Stimulated activated naive B cell treated with anti-CD40 and anti-IgM and Interleukin-4, amounts not matched to agents 10 μg/mL and 1 μg/mL and 100 μg/mL, for 72 hours (primary cell): ENCODE measurements at places on chromosomes 16 and 17.

GRCh38 chr17:60902399-60902798 is 224.7 kb downstream of the BCAS3 start:
- DNase-seq, result no peak

- no peak for DNase-seq
Observed at GRCh38 chr16:23607726-23608125, 11.6 kb upstream of the NDUFAB1 start.

DNA sequence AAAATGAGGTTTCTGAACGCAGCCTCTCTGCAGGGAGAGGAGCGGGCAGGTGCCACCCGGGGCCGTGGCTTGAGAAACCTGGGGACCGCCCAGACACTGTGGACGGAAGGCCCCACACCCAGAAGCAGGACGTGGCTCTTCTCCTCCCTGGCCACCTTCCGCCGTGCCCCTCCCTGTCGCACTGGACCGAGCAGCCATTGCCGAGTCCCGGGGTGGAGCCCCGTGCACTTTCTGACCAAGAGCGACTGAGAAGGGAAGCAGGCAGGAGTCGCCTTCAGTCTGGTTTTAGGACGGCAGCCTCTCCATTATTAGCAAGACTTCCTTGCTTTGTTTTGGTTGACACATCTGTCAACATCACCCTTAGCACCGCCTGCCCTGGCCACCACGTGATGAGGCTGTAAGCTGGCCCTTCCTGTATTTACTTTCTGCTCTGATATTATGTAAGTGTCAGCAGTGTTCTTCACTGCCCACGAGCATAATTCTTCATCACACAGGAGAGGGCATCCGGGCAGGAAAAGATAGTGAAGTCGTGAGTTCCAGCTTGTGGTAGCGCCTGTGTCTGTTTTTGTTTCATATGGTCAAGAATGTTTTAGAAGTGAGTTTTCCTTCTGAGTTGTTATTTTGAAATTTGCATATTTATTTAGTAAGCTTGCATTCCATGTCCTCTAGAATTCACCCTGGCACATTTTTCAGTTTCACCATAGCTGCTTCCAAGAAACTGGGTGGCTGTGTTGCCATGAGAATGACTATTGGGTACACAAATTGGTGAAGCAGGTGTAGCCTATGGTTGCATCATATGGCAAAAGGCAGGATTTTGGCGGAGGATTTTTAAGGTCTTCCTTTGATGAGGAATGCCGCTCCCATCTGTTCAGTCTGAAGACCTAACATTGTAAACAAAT is 1.0 kb downstream of the HERPUD1 start:
- DNase-seq, result no peak

DNA sequence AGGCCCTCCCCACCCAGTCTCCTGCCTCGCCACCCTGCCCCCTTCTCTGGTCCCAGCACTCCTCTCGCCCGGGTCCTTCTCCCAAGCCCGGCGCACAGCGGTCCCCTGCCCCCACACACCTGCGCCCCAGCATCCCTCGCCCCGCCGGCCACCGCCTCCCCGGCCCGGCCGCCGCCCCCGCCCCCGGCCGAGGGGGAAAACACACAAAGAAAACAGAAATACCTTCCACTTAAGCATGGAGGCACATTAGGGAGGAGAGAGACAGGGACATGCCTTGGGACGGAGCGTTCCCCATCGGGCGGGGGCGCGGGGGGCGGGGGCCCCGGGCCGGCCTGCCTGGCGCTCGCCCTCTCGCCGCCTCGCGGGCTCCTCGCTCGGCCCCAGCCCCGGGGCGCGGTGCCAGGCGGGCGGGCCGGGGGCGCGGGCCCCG is 326 bp downstream of the SRCIN1 start:
- DNase-seq, result no peak

GRCh38 chr16:67842509-67843342 is 606 bp downstream of the THAP11 start:
- DNase-seq, result peak; percentile 50

- DNase-seq, result no peak
Observed at GRCh38 chr16:87437911-87438610, 45.9 kb downstream of the MAP1LC3B start.

DNA sequence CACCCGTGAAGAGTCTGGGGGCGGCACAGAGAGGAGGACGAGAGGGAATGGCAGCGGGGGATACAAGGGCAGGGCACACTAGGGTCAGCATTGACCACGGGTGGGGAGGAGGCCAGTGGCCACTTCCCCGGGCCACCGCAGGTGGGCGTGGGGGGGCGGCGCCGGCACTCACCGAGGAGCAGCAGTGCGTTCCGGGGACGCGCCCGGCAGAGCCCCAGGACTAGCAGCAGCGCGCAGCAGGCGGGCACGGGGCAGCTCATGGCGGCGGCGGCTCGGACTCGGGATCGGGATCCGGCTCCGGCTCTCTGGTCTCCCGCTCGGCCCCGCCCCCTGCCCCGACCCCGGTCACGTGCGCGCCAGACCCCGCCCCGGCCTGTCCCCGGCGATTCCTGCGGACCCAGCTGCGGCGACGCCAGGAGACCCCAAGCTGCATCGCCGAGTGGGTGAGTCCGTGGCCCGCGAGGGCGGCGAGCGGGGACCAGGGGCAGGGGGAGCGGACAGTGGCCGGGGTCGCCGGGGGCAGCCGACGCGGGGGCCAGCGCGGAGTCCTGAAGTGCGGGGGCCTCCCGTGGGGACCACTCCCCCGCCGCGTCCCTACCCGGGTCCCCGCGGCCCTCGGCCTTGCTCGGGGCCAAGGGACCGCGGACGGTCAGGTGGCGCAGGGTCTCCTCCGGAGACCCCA is at the start of the genes SGSH and SLC26A11:
Gene SGSH, minus strand, starts transcription at position 280 of the 682 bp plus-strand sequence. Its CDS starts 20 bp downstream, at position 260.
Gene SLC26A11, plus strand, starts transcription at position 374 of the 682 bp plus-strand sequence. CDS start 1,134 bp downstream, outside the sequence.
- peak; percentile 47 for DNase-seq

DNA sequence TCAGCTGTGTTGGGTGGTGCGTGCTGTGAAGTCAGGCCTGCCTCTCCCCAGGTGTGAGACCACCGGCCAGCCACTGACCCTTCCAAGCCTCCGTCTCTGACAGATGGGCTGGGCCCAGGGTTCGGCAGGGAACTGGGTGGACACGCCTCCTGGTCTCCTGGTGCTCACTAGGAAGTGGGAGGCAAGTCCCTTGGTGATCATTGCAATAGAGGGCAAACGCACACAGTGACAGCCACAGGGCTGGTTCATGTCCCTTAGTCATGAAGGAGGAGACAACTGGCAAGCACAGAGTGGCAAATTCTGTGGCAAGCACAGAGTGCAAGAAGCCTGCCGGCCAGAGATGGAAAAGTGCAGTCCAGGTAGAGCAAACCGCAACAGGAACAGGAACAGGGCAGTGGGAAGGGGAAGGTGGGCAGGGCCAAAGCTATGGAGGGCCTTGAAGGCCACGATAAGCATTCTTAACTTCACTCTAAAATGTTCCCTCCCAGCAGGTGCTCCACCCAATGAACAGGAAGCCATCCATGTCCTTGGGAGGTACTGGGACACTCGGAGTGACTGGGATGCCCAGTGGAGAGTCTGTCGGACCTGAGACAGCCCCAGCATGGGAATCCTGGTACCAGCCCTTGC is 21.9 kb downstream of the USP7 start:
- DNase-seq, result no peak

- DNase-seq, result no peak
Observed at GRCh38 chr16:70612931-70613330, 33.4 kb upstream of the IL34 start.

- DNase-seq, result peak; percentile 80
Observed at GRCh38 chr16:10949424-10949970, 5.1 kb downstream of the CLEC16A start.

DNA sequence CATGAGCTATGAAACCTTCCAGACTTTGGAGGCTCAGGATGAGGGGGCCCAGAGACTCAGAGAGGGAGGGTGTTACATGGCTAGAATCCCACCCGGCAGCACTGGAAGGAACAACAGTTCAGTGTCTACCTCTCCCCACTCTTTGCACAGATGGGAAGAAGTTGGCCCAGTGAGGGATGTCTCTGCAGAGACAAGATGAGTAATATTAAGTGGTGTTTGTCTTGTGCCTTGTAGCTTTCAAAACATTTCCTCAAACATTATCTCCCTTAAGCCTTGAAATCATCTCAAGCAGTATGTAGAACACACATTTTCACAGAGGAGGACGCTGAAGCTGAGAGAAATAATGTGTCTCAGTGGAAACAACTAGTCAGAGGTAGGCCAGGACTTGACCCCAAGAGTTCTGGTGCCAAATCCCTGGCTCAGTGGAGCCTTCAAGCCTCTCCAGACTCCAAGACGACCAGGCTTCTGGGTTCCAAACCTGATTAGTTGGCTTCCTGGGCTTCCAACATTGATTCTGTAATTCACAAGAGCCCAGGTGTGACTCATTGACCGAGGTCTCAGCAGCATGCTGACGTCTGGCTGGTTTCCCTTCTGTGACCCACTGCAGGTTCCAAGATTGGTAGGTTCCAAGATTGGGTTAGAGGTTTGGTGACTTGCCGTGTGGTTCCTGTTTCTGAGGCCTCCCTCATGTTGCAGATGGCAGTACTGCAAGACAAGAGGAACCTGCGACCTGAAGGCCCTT is 7.4 kb downstream of the RNF112 start:
- no peak for DNase-seq

- DNase-seq, result no peak
Observed at GRCh38 chr17:71974051-71974450, 146.8 kb upstream of the SOX9 start.

- no peak for DNase-seq
Observed at GRCh38 chr16:52193441-52193840, 353.5 kb downstream of the TOX3 start.

GRCh38 chr17:47987240-47987835 is 16.4 kb downstream of the CDK5RAP3 start:
- no peak for DNase-seq

DNA sequence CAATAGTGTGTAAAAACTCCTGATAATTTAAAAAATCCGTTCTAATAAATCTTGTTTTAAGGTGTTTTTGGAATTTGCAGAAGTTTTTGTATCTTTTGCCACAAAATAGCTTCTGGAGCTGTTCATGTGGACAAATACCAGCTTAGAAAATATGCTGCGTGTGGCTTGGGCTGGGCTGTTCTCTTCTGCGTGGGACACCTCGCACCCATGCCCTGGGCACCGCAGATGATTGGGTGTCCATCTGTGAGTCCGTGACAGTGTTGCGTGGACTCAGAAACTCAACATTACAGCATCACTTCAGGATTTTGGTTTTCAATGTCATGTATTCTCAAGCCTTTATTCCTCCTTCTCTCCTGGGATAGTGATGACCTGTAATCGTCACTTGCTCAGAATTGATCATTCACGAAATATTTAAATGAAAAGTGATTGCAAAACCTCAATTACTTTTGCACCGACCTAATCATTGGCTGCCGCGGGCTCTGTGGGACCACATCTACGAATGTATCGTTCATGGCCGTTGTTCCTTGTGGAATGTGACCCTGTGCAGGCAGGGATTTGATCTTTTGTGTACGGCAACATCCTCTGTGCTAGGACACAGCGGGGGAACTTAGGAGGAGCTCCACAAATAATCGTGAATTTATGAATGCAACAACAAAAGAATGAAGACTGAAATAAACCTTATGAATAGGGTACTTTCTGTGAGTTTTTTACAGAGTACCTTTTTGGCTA is 210.3 kb upstream of the FOXF1 start:
- DNase-seq, result no peak

DNA sequence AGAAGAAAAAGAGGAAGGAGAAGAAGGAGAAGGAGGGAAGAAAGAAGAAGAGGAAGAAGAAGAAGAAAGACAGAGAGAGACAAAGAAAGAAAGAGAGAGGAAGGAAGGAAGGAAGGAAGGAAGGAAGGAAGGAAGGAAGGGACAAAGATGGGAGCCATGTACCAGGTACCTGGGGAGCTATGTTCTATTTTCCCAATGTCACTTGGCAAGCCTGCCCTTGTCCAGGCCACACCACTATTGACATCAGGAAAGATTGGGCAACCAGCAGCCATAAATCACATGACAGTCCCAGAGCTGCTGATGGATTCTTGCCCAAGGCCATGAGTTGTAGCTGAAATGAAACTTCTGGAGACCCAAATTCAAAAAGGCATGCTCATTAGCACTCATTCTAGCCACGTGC is 2.7 kb upstream of the CES1 start:
- no peak for DNase-seq

- DNase-seq, result no peak
Observed at GRCh38 chr16:50272687-50273381, 6.5 kb downstream of the ADCY7 start.

DNA sequence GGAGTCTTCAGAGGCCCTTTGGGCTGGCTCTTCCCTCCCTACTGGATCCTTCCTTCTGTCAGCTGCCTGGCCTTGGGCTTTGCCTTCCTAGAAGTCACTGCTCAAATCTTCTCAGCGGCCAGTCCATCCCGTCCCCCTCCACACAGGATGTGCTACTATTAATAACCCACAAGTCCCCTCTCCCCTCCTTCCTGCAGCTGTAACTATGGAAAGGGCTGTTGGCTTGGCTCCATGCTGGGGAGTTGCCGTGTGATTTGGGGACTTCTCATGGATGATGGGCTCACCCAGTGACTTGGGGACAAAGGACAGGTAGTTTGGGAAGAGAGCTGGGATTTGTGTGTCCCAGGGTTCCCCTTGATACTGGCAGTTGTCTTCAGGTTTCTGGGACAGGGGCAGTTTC is 19.4 kb downstream of the TMEM94 start:
- DNase-seq, result no peak

DNA sequence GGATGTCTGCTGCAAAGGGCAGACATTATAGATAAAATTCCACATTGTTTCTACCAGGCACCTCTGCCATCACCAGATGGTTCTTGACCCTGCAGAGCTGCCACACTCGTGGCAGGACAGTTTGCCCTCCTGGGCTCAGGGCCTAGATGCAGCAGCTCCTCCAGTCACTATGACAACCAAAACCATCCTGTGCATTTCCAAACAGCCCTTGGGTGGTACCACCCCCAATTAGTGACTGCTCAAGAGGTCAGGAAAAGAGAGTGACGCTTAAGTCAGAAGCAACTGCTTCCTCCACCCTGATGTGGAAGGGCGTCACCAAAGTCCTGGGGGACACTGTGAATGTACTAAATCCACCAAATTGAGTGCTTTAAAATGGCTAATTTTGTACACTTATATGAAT is 109.2 kb downstream of the C16orf95 start:
- no peak for DNase-seq

- DNase-seq, result peak; percentile 73
Observed at GRCh38 chr17:14427900-14428647, 127.2 kb downstream of the HS3ST3B1 start.

GRCh38 chr17:68246271-68247028 is 1.4 kb upstream of the AMZ2 start:
- no peak for DNase-seq

- peak; percentile 17 for DNase-seq
Observed at GRCh38 chr17:28928061-28928460, 23.3 kb downstream of the PHF12 start.

- DNase-seq, result no peak
Observed at GRCh38 chr17:78251773-78252103, 20.3 kb downstream of the TMEM235 start.

DNA sequence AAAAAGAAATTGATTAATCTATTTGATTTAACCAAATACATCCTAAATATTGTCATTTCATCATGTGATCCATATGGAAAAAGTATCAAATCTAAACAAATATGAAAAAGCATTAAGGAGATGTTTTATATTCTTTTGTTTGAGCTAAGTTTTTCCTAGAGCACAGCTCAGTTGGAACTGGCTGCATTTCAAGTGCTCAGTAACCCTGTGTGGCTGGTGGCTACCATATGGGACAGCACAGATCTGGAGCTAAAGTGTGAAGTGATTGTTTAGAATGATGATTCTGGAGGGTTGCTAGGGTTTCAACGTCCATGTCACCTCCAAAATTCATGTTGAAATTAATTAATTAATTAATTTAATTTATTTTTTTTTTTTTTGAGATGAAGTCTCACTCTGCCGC is 137.5 kb downstream of the XYLT1 start:
- no peak for DNase-seq
